Foreskin keratinocyte (primary cell): ENCODE measurements at places on chromosomes 4 and X.

GRCh38 chr4:86233681-86234080, 126.2 kb downstream of the MAPK10 start:
- DNase-seq, result peak; percentile 97

DNA sequence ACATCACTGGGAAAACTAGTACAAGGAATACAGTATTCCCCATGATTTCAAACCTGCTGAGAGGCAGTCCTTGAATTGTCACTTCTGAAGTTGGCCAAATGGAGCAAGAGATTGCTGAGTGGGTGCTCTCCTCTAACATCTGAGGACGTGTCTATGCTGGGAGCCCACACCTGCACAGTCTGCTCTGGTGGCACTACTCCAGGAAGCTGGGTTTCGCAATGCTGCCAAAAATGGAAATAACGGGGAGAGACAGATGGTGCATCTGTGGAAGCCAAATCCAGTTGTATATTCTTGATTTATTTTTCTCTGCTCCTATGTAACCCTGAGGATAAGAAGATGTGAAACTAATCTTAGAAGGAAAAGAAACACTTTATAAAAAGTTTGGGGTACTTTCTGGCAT, 240.1 kb upstream of the CTSO start:
- no peak for DNase-seq

DNA sequence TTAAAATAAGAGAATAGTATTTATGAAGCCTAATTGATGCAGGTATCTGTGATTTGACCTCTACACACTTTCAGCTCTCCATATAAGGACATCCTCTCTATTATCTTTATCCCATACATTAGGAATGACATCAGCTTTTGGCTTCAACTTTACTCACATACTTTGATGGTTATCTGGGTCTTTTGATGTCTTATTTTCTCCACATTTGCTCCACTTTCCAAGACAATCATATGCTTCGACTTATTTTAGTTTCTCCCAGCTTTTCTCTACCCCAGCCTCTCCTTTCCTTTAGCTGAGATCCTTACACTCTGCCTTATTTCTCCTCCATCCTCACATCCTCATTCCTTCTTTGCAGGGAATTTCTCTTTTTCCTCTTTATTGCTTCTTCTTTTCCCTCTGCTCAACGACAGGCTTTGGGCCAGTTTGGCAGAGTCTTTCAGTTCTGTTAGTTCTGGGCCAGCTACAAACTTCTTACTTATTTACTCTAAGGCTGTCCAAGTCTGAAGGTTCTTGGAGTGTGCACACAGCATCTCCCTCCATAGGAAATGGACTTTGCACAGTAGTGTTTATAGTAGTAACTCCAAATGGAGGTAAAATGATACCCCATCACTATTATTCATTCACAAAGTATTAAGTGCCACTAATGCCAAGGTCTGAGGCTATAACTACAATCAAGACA, 50.5 kb downstream of the SLC4A4 start:
- DNase-seq, result peak; percentile 43

DNA sequence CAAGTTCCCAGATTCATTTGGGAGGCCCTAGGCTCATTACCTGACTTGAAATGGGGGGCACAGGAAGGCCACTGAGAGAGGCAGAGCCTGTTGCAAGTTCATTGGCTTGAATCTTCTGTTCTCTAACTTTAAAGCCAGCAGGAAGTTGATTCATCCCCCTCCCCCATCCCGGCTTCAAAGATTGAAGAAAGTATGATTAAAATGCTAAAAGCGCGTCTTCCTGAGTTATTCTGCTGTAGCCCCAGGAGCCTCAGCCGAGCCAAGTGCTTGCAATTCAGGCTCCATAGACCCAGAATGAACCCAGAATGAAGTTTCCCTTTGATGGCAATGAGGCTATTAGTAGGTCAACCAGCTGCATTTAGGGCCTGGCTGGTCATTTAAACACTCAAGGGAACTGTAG, 14.7 kb downstream of the CHST7 start:
- no peak for DNase-seq
